ENCODE measurements at places on chromosomes 1 and 21.

DNA sequence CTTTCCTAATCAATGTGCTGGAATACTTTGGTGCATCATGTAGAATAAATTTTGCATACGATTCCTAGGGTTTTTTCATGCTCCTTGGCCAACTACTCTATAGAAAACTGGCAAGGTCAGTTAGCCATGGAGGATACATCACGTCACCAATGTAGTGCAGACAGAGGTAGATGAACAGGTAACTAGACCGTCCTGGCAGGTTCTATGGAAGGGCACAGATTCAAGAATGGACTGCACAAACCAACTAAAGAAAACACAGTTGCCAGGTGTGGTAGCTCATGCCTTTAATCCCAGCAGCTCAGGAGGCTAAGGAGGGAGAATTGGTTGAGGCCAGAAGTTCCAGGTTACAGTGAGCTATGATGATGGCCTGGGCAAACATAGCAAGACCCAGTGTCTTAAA is 9.9 kb downstream of the MTF1 start:
- no peak for DNase-seq

DNA sequence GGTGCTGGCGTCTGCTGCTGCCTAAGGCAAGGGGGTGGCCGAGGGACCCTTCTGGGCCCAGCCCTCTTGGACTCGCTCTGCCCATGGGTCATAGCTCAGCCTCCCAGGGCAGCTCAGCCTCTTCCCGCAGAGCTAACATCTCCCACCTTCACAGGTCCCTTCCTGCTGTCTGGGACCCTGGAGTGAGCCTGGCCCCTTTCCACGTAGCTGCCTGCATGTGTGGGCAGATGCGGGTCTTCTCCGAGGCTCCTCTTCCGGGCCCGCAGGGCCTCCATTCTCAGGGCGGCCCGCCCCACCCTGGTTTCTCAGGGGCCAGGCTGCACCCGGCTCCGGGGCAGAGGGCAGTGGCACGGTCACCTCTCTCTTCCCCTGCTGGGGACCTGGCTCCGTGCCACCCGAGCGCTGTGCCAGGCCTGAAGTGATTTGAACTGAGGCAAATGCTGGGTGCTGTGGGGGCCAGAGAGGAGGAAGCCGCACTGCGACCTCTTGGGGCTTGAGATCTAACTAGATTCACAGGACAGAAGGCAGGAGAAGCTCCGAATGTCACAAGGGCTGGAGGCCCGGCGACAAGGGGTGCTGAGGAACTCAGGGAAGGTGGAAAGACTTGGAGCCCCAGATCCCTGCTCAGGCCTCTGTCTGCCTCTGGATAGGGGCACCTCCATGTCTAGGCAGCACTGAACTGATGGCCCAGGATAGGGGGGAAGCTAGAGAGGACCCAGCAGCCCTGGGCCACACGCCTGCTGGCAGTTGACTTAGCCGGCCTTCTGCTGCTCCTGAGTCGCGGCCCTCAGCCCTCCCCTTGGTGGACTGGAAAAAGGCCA is 40.7 kb downstream of the COQ8A start:
- DNase-seq, result no peak

- no peak for DNase-seq
Measured at GRCh38 chr1:151176514-151177045, 799 bp upstream of the TMOD4 start.

DNA sequence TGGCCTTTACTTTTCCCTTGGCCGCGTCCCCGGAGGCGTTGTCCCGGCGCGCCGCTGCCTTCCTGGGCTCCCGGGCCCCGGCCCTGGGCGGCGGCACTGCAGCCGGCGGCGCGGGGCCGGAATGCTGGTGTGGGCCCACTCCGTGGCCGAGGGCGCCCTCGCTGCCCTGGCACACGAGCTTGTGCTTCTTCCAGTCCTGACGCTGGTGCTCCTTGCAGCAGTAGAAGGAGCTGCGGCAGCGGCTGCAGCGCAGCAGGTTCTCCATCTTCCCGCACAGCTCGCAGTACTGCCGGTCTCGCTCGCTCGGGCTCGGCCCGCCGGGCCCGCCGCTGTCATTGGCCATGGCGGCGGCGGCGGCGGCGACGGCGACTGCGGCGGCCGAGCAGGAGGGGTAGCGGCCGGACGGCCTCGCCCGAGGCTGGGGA is 529 bp downstream of the EGLN1 start:
- peak; percentile 71 for DNase-seq

- no peak for DNase-seq
Measured at GRCh38 chr1:43304314-43304681, 3.5 kb downstream of the TIE1 start.

GRCh38 chr1:153606194-153606593 is 6.7 kb downstream of the S100A16 start:
- no peak for DNase-seq

GRCh38 chr1:93061895-93062792 is 16.9 kb upstream of the MTF2 start:
- peak; percentile 30 for DNase-seq

GRCh38 chr1:152884085-152884484 is 6.0 kb downstream of the SMCP start:
- DNase-seq, result no peak

- no peak for DNase-seq
Measured at GRCh38 chr1:11925938-11926292, 312 bp downstream of the KIAA2013 start.

DNA sequence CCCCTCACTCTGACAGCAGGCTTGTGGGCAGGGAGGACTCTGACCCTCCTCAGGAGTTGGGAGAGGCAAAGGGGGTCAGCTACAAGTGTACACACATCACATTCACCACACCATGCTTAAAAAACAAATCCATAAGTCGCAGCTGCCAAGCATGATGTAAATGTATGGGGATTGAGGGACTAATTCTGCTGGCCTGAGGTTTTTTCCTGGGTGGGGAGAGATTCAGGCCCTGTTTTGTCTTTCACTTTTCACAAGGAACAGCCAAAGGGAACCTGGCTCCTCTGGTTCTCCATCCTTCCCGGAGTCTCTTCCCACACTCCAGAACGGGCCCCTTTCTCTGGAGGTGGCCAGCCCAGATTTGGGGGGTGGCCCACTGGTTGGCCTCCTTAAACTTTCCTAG is 1.3 kb upstream of the MTARC2 start:
- DNase-seq, result no peak
